ENCODE measurements at places on chromosomes 5 and 9.

DNA sequence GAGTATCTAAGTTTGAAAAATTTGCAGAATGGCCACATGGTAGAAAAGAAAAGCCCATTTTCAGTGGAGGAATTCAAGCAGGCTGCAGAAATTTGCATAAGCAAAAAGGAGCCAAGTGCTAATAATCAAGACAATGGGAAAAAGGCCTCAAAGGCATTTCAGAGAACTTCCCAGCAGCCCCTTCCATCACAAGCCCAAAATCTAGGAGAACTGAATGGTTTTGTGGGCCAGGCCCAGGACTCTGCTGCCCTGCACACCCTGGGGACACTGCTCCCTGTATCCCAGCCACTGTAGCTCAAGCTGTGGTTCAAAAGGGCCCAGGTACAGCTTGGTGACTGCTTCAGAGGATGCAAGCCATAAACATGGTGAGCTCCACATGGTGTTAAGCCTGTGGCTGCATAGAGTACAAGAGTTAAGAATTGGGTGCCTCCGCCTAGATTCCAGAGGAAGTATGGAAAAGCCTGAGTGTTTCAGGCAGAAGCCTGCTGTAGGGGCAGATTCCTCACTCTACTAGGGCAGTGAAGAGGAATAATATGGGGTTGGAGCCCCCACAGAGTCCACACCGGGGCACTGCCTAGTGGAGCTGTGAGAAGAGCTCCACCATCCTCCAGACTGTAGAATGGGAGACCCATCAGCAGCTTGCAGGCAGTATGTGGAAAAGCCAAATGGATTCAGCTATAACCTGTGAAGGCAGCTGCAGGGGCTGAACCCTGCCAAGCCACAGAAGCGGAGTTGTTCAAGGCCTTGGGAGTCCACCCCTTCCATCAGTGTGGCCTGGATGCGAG lies 720.7 kb upstream of the CTNND2 start:
- DNase-seq: no peak

- no peak for DNase-seq
These were observed 33.9 kb downstream of the HRH2 start for GRCh38 chr5:175691761-175692160.

DNA sequence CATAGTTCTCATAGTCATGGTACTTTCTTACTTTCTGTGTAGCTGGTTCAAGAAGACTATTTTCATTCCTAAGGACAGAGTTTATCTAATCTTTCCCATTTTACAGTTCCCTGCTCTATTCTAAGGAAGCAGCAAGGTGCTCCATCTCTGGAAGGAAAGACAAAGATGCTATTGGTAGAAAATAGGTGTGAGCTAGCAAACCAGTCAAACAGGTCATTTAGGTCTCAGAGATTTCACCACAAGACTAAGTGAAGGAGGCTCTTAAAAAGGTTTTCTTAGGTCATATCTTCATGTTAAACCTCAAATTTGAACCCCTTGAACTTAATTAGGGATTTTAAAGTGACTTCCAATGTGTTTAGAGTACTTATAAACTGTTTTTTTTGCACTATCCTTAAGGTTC lies 62.6 kb downstream of the ADAMTSL1 start:
- no peak for DNase-seq

DNA sequence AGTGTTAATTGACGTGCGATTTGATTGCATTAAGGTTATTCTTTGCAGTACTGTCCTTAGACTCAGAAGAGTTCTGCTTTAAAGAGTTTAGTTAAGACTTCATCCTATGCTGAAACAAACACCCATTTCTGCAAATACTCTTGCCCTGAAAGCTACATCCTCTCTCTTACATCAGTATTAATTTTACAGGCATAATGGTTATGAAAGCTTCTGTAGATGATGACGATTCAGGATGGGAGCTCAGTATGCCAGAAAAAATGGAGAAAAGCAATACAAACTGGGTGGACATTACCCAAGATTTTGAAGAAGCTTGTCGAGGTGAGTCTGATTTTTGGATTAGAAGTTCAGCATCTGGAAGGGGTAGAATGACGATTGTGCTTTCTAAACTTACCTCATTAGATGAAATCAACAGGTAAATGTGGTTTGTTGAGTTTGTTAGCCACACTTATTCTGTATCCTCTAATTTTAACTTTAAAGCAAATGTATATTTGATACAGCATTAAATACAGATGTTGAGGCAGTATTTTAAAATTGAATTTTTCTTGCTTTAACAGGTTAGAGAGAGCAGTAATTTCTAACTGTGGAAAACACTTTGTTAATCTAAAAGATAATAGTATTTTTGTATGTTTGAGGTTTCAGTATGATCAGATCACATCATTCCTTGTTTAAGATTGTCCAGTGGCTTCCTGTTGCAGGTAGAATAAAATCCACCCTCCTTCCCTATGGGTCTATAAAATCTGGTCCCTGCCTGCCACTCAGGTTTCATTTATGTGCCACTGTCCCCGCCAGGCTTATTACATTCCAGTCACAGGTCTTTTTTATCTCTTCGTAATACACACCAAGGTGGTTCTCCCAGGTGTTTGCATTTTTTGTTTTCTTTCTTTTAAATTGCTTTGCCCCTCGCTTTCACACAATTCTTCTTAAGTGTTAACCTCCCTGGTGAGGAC lies 1.3 kb downstream of the NAA35 start:
- DNase-seq: no peak

DNA sequence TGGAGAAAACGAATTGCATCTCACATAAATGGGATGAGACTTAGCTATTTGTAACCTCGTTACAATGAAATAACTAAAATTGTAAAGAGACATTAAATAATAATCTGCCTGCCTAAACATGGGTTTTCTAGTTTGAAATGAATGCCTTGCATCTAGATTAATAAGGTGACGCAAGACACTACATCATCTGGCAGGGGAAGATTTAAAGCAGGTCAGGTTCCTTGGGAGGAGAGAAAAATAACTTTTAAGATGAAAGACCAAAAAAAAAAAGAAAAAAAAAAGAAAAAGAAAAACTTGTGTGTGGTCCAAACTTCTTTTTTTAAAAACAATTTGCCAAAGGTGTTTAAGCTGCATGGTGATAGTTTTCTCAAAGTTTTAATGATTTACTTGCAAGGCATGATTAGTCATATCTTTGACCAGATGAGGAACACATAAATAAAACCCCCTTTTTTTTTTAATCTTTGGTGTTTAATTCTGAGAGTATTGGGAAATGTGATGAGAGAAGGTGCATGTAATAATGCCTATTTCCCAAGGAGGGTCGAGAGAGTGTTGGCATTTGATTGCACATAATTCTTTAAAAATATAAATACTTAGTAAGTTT lies 122.9 kb upstream of the ADAMTSL1 start:
- DNase-seq: no peak

DNA sequence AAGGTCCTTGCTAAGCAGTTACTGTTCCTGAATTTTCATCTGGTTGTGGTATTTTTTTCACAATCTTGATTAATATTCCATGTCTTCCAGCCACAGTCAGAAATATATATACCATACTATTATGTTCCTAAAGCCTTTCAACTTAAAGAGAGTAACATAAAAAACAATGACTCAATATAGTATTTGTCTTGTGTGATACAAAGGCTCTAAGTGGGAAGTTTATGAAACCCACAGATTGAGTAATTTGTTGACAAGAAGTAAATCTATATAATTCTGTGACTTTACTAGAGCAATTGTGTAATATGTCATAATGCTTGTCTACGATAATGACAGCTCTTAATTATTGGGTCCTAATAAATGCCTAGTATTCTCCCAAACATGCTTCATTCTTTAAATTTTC lies 509.4 kb downstream of the ISL1 start:
- DNase-seq: no peak
